ENCODE measurements at places on chromosomes 5 and 9.

- DNase-seq = no peak
Observed at GRCh38 chr5:126647071-126647470, 46.3 kb downstream of the PHAX start.

- DNase-seq = no peak
Observed at GRCh38 chr5:116646611-116647289, 72.1 kb upstream of the SEMA6A start.

- DNase-seq = no peak
Observed at GRCh38 chr5:8247049-8247899, 378.3 kb downstream of the MTRR start.

GRCh38 chr9:3277200-3277599, 248.6 kb downstream of the RFX3 start:
- no peak for DNase-seq

- DNase-seq = no peak
Observed at GRCh38 chr9:7358876-7359275, 440.7 kb downstream of the DMAC1 start.

DNA sequence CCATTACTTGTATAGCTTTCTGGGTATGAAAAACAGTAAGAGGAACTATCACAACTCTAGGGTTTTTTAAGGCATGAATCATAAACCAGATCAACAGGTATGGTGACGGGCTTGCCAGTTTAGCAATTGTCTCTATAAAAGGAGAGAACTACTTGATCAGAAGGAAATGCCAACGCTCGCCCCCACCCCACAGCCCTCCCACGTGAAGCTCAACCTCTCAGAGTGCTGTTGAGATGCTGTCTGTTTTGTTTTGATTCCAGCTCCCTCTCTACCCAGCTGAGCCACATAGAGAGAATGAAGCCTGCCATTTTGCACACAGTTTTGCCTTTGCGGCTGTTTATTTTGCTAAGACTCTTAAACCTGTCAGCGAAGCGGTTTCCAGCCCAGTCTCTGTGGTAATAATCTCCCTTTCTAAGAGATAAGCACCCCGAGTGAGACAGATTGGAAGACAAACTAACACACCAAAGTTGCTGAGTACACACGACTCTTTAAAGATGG, 257.9 kb upstream of the ANKRD55 start:
- no peak for DNase-seq

- DNase-seq = no peak
Observed at GRCh38 chr5:44312374-44312773, 76.8 kb downstream of the FGF10 start.

GRCh38 chr5:180548563-180548962, 42.7 kb downstream of the SCGB3A1 start:
- no peak for DNase-seq

DNA sequence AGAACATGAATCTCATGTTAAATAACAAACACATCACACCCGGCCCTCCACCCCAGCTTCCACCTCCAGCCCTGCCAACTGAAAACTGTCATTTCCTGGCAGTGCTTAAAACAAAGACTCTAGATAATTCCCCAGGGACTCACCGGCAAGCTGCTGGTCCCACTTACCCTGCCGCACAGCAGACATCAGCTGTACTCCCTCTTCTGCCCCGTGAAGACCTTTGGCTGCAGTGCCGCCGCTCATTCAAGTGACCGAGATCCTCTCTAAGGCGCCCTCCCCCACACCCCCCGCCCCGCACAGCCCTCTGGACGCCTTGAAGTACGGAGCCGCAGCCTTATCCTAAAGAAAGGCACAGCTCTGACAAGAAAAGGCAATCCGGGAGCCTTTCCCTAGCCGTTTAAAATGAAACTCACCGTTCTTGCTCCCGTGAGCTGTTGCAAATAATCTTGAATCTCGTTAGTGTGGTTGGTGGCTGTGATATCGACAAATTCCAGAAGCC, 434 bp downstream of the GLRX start:
- DNase-seq = no peak

DNA sequence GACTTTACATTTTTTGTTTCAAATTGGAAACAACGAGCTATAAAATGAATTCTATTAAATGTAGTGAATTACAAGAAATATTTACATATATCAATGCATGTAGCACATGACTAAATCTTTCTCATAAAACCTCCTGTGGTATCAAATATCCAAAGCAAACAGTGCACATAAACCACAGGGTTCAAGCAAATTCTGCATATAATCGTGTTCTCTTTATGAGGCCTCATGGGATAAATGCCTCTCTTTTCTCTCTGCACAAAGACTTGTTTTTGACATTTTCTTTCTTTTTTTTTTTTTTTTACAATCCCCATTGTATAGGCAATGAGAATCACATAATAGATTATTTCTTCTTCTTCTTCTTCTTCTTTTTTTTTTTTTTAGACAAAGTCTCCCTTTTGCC, 1117.2 kb upstream of the DMAC1 start:
- DNase-seq = no peak

GRCh38 chr9:136640171-136641111, 22.3 kb upstream of the EGFL7 start:
- DNase-seq = no peak

GRCh38 chr5:115392611-115393010, 96.2 kb upstream of the CCDC112 start:
- DNase-seq = no peak

GRCh38 chr9:70772601-70773000, 348.8 kb downstream of the TRPM3 start:
- DNase-seq = no peak

- DNase-seq = peak; percentile 69
Observed at GRCh38 chr9:136533775-136534157, 12.1 kb downstream of the NOTCH1 start.

GRCh38 chr9:129128689-129129088, 17.5 kb downstream of the PTPA start:
- no peak for DNase-seq

GRCh38 chr9:108691614-108692013, 164.2 kb downstream of the ACTL7B start:
- DNase-seq = no peak

GRCh38 chr9:83572524-83572923, 34.3 kb upstream of the FRMD3 start:
- DNase-seq = no peak

GRCh38 chr9:127935765-127936221, 1.9 kb downstream of the DPM2 start:
- no peak for DNase-seq

DNA sequence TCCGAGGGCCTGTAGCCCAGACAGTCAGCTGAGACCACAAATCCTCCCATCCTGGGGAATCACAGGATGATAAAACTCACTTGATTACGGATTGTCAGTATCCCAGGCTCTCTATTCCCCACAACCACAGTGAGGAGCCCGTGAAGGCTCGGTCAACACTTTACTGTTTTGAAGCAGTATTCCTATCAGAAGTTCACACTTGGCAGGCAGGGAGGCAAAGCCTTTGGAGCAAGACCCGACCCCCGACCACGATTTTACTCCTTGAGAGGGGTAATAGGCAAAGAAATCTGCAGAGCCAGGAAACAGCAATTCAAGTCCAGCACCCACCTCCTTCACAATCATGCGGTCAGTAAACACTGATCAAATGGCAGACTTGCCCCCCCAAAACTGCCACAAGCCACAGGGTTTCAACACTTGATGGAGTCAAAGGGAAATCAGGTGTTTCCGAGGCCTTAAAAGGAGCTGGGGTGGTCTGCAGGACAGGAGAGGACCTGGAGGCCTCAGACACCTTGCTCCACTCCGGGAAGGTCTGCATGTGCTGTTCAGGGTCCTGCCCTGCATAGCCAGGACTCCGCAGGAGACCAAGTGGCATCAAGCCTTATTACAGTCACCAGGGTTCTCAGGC, 25.2 kb downstream of the BICD2 start:
- no peak for DNase-seq

- DNase-seq = no peak
Observed at GRCh38 chr5:57950616-57951228, 468.1 kb upstream of the ACTBL2 start.

- no peak for DNase-seq
Observed at GRCh38 chr5:31362529-31362900, 169.0 kb downstream of the CDH6 start.

GRCh38 chr5:111968459-111968858, 211.5 kb upstream of the NREP start:
- no peak for DNase-seq

- no peak for DNase-seq
Observed at GRCh38 chr5:13831351-13831750, 113.1 kb downstream of the DNAH5 start.

- DNase-seq = no peak
Observed at GRCh38 chr5:155137683-155138082, 124.1 kb downstream of the KIF4B start.

DNA sequence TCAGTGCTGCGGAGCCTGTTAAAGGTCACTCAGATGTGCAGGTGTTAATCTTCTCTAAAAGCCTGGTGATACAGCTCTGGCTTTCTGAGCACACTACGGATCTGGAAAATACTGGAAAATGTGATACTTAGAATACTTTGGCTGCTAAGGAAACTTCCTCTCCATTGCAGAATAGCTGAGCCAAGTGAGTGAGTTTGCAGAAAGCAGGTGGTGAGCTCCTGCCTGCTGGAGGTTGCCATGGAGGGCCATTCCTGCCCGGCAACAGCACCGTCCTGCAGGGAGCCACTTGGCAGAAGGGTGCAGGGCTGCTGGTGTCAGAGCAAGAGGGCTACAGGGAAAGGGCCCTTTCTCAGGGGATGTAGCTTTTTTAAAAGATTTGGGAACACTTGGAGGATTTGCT, 40.7 kb downstream of the SECISBP2 start:
- no peak for DNase-seq

DNA sequence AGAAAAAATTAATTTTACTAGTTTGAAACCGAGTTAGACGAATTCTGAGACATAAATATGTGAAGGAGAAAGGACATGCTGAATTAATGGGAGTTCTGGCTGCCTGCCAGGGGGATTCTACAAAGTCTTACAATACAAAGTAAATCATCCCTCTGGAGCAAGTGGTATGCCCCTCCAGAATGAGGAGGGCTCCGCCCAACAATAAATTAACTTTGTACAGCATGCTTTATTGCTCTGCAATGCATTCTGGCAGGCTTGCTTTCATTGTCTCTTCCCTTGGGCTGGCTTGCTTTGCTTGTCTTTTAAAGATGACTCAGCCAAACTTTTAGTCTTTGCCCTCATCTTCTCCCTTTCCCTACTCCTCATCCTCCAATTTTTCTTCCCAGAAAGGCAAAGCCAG, 11.7 kb upstream of the PCDHB1 start:
- no peak for DNase-seq

- DNase-seq = no peak
Observed at GRCh38 chr9:88064554-88064953, 73.7 kb downstream of the SPATA31C2 start.

GRCh38 chr5:137146402-137146890, 352.7 kb downstream of the SPOCK1 start:
- DNase-seq = no peak

- DNase-seq = no peak
Observed at GRCh38 chr5:172771439-172772111, 580 bp upstream of the DUSP1 start.

GRCh38 chr9:107044872-107045271, 181.9 kb downstream of the ZNF462 start:
- no peak for DNase-seq

- DNase-seq = no peak
Observed at GRCh38 chr5:59485107-59485506, 408.4 kb downstream of the PDE4D start.

- DNase-seq = no peak
Observed at GRCh38 chr5:101390151-101390908, 487.2 kb upstream of the ST8SIA4 start.

DNA sequence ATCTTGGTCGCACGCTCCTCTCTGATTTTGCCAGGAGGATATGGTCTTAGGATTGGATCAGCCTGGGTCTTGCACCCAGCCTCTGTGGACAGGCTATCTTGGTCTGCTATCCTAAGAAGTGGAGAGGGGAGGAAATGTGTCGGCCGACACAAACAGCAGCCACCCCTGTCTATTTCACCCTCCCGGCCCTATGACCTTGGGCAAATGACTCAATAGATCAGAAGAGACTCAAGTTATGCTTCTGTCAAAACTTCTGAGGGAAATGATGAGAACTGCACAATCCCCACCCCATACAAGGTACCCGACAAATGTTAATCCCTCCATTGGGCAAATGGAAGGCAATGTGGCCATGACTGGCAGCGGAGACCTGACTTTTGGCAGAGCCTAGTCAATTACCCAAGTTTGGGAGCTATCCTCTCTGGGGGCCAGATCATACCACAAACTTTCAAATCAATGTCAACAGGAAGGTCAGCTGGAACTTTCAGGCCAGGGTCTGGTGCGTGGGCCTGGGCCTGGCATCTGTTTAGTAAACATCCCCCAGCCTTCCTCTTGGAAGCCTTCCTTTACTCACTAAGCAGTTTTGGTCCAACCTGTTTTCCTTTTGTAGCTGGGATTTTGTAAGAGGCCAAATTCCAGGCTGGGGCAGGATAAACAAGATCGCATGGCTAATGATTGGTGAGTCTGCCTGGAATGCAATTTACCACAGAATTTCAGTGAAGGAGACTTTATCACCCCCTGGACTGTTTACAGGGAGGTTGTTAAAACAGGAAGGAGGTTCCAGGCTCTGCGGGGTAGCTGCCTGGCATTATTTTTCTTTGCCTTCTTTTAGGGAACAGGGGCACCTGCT, 64.2 kb upstream of the CPEB4 start:
- DNase-seq = no peak

GRCh38 chr5:19256036-19256435, 732.0 kb downstream of the CDH18 start:
- no peak for DNase-seq

- DNase-seq = no peak
Observed at GRCh38 chr5:134536876-134537275, 11.4 kb downstream of the JADE2 start.

- no peak for DNase-seq
Observed at GRCh38 chr9:99818500-99818899, 3.2 kb upstream of the NR4A3 start.

- DNase-seq = no peak
Observed at GRCh38 chr9:132412089-132412488, 2.1 kb downstream of the CFAP77 start.
